Stimulated activated CD8-positive, alpha-beta memory T cell treated with anti-CD3 and anti-CD28 coated beads, Interleukin-2, amount 100 ng/mL, for 1 hour (primary cell): ENCODE measurements at places on chromosomes 16 and 17.

GRCh38 chr16:85584267-85584666, 28.9 kb upstream of the GSE1 start:
- DNase-seq: no peak

GRCh38 chr17:54900457-54901229, at the start of gene TOM1L1:
Gene TOM1L1 (plus strand): TSS chr17:54900852. CDS start chr17:54900866, 14 bp downstream.
- DNase-seq: no peak

GRCh38 chr17:63587770-63588169, 12.9 kb upstream of the TACO1 start:
- no peak for DNase-seq

DNA sequence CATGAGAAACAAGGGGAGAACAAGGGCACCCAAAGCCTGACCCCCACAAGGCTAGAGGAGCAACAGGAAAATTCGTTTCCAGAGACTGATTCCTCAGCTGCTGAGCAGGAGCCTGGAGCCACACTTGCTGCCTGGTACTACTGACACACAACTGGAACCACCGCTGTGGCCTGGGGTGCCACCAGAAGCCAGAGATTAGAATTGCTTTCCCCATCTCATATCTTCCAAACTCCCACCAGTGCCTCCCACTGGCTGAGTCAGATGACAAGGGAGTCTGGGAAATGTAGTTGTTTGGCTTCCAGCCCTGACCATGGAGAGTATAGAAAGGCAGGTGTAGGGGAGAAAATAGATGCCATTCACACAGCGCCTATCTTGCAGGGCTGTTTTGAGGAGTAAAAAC, 4.1 kb upstream of the TMEM11 start:
- no peak for DNase-seq

DNA sequence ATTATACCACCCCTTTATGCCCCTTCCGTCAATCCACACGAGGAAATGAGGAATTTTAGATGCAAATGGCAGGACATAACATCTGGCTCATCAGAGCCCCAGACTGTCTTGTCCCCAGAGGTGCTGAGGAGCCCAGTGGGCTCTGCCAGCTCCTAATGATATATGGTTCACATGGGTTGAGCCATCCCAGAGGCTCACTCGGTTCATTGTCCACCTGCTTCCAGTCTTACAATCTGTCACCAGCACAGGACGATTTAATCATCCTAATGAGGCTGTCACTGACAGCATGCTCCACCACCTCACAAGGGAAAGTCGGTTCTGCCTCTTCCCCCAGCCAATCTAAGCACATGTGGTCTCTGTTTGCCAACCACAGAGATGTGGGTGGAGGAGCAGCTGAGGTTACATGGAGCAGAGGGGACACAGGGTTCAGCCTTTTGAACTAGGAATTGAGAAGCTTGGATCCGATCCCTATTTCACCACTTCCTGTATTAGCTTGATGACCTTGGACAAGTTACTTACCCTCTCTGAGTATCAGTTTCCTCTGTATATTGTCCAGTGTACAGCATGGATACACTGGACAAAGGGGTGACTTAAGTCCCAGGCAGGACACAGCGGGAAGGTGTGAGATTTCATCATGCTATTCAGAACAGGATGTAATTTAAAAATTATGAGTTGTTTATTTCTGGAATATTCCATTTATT, 27.0 kb upstream of the DHX8 start:
- no peak for DNase-seq

DNA sequence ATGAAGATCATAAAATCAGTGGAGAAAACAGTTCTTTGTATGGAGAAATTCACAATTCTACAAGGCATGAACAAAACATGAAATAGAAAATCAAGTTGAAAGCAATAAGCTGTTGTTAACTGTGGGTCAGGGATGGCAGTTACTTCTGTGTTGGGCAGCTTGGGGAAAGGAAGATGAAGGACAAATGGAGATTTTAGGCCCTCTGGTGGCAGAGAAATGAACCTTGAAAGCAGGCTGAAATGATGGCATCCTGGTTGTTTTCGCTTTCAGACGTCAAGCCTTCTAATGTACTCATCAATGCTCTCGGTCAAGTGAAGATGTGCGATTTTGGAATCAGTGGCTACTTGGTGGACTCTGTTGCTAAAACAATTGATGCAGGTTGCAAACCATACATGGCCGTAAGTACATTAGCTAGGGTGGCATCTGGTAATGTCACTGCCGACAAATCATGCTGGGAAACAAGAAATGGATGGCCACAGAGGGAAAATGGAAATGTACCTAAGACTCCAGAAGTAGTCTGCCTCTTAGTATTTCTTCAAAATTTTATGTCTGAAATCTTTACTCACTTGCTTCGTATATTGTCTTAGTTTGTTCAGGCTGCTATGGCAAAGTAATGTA, 108.9 kb downstream of the MAP2K6 start:
- no peak for DNase-seq

- no peak for DNase-seq
These were observed 21.0 kb downstream of the CBX4 start for GRCh38 chr17:79818026-79818758.

DNA sequence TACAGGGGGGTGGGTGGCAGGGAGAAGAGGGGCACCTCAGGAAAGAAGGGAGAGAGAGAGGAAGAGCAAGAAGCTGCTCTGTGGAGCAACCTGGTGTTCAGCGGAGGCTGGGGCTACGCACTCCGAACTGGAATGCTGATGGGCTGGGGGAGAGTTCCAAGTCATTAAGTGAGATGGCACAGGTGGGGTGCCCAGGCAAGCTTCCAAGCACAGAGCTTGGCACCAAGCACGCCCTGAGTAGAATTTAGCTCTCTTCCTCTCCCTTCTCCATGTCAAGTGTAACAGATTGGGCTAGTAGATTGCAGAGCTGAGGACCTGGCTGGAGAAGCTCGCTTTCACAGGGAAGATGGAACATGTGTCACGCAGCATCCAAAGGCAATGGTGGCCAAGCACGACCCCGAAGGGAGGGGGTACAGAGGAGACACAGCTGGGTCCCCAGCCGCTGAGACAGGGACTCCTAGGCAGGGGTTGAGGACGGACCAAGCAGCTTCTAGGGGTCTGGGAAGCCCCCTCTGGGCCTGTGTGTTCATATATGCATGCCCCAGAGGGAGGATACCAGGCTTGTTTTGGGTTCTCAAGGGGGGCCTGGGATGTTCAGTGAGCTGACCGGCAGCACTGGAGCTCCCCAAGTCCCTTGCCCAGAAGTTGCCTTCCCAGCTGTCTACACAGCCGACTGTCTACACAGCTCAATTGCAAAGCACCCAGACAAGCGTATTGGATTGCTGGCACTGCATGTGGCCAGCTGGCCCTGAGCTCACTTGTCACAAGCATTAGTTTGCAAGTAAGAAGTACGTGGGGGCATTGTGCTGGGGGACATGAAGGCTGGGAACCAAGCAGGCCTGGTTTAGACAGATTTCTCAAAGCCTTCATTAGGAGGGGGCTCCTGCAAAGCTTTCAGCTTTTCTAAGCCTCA, 247.8 kb downstream of the ENGASE start:
- DNase-seq: no peak

DNA sequence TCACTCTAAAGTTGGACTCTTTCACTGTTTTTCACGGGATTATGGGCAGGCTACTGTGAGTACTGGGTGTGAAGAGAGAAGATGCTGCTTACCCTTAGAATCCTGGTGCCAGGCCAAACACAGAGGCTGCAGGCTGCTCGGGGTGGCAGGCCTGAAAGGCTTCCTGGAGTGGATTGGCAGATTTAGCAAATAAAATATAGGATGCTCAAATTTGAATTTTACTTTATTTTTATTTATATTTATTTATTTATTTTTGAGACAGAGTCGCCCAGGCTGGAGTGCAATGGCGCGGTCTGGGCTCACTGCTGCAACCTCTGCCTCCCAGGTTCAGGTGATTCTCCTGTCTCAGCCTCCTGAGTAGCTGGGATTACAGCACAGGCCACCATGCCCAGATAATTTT, 14.9 kb upstream of the STAC2 start:
- DNase-seq: no peak

GRCh38 chr17:57890857-57891232, 41.0 kb upstream of the MRPS23 start:
- no peak for DNase-seq

- DNase-seq: no peak
These were observed 44.0 kb downstream of the NSRP1 start for GRCh38 chr17:30160419-30161172.

- no peak for DNase-seq
These were observed 18.4 kb downstream of the BLMH start for GRCh38 chr17:30273373-30273772.

DNA sequence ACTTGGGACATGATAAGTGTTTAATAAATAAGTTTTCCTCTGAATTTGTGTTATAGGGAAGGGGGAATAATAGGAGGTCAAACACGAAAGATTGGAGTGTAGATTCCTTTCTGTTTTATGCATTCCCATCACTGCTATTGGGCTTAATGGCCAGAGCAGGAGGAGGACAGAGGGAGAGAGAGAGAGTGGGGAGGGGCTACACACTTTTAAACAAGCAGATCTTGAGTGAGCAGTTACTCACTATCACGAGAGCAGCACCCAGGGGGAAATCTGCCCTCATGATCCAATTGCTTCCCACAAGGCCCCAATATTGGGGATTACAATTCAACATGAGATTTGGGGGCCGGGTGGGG, 505.0 kb downstream of the GRIN2A start:
- no peak for DNase-seq

GRCh38 chr17:17546399-17547185, 44.9 kb downstream of the PEMT start:
- DNase-seq: no peak

GRCh38 chr16:23595246-23595950, 718 bp downstream of the NDUFAB1 start:
- no peak for DNase-seq

DNA sequence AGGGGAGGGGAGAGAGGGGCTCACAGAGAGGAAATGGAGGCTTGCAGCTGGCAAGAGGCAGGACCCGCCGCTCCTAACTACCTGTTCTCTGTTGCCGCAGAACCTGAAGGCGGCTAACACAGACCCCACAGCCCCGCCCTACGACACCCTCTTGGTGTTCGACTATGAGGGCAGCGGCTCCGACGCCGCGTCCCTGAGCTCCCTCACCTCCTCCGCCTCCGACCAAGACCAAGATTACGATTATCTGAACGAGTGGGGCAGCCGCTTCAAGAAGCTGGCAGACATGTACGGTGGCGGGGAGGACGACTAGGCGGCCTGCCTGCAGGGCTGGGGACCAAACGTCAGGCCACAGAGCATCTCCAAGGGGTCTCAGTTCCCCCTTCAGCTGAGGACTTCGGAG, 39.0 kb upstream of the CDH1 start:
- no peak for DNase-seq

- DNase-seq: no peak
These were observed at the start of gene CX3CL1 for GRCh38 chr16:57372372-57373116. Gene CX3CL1 (plus strand): TSS chr16:57372490. CDS start chr16:57372569, 79 bp downstream.

DNA sequence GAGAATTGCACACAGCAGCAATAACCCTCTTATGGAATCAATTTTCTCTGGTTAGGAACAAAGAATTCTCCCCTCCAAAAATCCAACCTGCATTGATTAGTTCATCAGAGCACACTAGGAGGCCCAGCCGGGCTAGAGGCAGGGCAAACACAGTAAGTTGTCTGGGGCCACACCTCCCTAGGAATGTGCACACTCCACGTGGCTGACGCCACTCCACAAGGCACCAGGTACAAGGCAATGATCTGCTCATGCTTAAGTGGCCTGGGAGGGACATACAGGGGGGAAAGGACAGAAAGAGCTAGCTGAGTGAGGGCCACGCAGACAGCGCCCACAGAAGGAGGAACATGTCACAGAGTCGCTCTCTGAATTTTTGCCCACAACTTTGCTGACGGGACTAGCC, 107.6 kb downstream of the SLC39A11 start:
- DNase-seq: no peak
